ENCODE measurements at places on chromosomes 6 and 20. TPM values are rescaled to one million over a fixed set of nuclear protein-coding genes. Genes with fewer than 3 reads are reported as not detected.

DNA sequence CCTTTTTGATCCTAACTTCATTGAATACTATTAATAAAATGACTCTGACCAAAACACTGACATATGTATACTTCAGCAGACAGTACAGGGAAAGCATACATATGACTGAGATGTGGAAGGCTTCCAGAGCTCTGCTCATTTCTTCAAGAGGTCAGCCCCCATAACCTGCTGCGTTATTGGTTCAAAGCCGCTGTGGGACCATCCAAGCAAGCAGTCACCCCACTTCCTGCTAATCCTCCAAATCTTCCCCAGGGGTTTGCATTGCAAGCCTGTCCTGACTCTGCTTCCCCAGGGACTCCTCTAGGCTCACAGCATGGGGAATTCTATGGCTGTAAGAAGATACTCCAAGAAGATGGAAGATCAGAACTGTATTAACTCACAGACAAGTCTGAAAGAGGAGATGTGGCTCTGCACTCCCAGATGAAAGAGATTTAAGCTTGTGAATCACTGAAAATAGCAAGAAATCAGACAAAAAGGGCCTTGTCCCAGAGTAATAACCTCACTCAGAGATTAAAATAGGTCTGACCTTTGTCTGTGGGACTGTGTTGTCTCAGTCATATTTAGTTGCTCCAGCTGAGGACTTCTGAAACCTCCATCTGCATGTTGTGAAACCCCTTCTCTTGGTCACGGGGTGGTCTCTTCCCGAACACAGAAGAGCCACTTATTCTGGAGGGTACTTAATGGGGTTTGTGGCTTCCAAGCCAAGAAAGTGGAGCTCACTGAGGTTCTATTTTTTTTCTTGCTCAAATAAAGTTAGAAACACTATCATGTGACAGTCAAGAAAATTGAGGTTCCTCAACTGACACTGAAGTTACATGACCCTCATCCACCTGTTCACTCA lies 101.5 kb upstream of the MARCKS start:
- DNase-seq, result no peak

- DNase-seq, result no peak
Measured at GRCh38 chr6:155253337-155253736, 10.5 kb upstream of the CLDN20 start.

Gene HDGFL1
- total RNA-seq, result not detected

Gene BNIP5
- not detected for total RNA-seq

- DNase-seq, result no peak
Measured at GRCh38 chr6:157271441-157271840, 51.9 kb downstream of the TMEM242 start.

Gene BPIFB4
- not detected for total RNA-seq

DNA sequence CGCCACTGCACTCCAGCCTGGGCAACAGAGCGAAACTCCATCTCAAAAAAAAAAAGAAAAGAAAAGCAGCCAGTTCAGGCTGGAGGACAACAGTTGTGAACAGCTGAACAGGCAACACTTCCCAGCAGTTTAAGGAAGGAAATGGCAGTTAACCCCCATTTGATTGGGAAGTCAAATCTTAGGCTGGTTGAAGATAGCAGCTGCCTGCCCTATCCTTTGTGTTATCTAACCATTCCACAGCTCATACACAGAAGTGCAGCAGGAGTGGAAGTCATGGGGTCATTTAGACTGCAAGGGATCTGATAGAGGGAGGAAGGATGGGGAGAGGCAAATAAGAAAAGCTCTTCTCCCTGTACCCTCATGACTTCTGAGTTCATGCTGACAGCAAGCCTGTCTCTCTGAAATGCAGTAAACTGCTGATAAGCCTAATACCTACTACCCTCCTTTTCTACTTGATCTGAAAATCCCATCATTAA lies 35.3 kb downstream of the KCTD20 start:
- no peak for DNase-seq

DNA sequence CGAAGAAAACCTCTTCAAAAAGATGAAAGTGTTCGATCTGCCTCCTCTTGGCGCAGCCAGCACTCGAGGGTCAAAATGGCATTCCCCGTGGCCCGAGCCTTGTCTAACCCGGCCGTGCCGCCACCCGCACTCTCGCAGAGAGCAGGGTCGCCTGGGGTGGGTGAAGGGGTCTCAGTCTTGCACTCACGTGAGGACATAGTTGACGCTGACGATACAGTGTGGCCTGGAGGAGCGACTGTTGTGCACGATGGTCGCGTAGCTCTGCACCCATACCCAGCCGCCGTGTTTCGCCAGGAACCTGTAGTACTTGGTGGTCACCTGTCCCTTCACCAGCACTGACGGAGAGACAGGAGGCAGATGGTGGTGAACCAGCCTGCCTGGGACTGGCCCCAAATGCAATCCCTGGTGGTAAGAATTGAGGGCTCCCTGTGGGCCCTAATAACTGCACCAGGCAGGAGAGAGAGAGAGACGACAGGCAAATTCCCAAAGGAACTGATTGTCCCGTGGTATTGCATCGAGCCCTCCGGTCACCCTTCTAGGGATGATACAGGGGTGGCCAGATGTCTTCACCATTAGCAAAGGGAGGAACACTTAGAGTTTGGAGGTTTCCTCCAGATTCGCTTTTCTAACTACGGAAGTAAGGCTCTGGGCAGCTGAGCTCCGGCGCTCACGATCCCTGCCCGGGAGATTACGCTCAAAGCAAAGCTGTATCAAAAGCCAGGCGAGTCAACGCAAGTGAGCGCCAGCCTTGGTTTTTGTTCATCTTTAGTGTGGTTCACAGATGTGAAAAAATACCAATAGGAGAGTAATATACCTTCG lies 17.4 kb downstream of the SIM1 start:
- no peak for DNase-seq

- no peak for DNase-seq
Measured at GRCh38 chr6:15661853-15662325, 939 bp downstream of the DTNBP1 start.

Gene TRIM39
- 11.8 TPM for total RNA-seq

DNA sequence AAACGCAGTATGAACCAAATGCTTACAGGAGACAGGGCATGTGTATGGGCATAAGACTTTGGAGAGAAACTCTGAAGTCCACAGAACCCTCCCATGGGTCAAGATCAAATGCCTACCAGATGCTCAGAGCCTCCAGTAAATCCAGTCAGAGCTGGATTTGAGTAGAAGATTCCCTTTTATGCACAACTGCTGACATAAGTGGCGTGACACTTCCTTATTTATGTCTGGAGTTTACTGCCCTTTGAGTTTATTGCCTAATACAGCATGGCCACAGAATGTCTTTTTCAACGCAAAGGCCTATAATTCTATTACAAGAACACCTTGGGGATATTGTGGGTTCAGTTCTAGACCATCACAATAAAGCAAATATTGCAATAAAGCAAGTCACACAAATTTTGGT lies 220.0 kb upstream of the FOXQ1 start:
- no peak for DNase-seq

GRCh38 chr6:151499551-151499950 lies 5.7 kb downstream of the CCDC170 start:
- DNase-seq, result no peak

- no peak for DNase-seq
Measured at GRCh38 chr6:142848156-142848555, 96.8 kb downstream of the HIVEP2 start.

Gene HLA-E
- 663 TPM for total RNA-seq

- DNase-seq, result no peak
Measured at GRCh38 chr6:3596766-3597165, 139.9 kb upstream of the SLC22A23 start.

Gene DLK2
- 0.25 TPM for total RNA-seq

DNA sequence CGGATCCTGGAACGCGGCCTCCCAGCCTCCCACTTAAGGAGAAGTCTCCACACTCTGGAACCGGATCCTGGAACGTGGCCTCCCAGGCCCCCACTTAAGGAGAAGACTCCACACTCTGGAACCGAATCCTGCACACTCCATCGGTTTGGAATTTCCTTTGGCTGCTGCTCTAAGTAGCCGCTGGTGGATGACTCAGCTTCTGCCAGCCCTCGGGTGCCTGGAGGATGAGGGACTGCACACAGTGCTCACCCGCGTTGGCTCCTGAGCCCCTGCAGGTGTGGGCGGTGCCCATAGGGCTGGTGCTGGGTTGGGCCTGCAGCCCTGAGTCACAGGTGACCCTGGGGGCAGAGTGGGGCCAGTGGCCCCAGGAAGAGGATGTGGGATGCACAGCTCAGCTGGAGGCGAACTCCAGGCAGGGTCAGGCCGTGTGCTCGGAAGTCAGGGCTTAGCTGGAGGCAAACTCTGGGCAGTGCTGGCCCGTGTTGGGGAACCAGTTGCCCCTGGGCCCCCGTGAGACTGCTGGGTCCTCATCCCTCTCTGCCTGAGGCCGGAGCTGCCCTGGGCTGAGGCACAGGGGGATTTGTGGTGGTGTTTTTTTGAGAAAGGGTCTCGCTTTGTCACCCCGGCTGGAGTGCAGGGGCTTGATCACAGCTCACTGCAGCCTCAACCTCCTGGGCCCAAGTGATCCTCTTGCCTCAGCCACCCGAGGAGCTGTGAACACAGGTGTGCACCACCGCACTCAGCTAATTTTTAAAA lies 13.9 kb upstream of the TNFRSF6B start:
- DNase-seq, result peak; percentile 94

GRCh38 chr20:31909253-31910070 lies 39.0 kb downstream of the TTLL9 start:
- DNase-seq, result no peak

Gene SH3BGRL2
- total RNA-seq, result 26.3 TPM

Gene PKIB
- 0.13 TPM for total RNA-seq

Gene ABHD12
- 25.9 TPM for total RNA-seq

DNA sequence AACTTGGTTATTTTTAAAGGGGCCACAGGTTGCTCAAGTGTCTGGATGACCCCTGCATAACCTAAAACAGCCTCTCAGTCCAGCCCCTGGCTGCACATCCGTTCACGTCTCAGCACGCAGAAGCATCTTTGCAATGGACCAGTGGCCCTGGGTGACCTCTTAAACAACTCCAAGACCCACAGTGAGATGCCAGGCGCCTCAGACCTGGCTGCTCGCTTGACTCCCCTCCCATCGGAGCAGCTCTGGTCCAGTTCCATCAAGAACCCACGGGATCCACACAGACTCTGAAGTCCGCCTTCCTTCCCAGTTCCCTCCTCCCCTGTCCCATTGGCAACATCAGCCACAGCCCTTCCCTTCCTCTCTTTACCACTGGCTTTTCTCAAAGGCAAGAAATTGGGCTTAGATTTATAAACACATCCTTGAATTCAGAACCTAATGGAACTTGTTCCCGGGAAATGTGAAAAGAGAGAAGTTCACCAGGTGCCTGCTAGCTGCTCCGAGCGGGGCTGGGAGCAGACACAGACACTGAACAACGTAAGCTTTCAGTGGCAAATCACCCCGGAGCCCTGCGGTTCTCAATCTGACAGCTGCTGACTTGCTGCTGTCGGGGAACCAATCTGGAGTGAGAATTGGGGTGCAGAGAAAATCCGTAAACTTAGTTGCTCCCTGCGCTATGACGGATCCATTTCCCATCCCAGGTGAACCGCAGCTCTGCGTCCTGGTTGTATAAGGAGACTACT lies 39.6 kb upstream of the MPC1 start:
- no peak for DNase-seq

Gene TRIM10
- total RNA-seq, result not detected

DNA sequence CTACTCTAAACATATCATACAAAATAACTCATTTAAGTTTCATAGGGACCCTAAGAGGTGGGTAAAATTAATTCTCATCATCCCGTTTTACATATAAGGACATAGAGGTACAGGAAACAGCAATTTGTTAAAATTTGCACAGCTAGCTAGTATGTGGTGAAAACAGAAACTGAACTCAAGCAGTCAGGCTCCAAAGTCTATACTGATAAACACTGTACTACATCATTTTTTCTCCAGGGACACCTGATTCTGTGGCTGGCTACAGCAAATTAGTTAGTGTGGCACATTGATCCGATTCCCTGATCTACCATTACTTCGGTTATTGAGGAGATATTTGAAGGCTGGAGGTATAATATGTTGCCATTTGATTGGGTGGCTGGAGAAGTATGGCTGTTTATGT lies 36.2 kb upstream of the E2F3 start:
- DNase-seq, result no peak

Gene SLC32A1
- not detected for total RNA-seq

GRCh38 chr6:112618849-112619248 lies 271.7 kb downstream of the RFPL4B start:
- DNase-seq, result no peak

- DNase-seq, result no peak
Measured at GRCh38 chr6:166625356-166625755, 1.7 kb downstream of the RPS6KA2 start.

GRCh38 chr6:89612121-89612520 lies 26.4 kb downstream of the LYRM2 start:
- DNase-seq, result no peak

DNA sequence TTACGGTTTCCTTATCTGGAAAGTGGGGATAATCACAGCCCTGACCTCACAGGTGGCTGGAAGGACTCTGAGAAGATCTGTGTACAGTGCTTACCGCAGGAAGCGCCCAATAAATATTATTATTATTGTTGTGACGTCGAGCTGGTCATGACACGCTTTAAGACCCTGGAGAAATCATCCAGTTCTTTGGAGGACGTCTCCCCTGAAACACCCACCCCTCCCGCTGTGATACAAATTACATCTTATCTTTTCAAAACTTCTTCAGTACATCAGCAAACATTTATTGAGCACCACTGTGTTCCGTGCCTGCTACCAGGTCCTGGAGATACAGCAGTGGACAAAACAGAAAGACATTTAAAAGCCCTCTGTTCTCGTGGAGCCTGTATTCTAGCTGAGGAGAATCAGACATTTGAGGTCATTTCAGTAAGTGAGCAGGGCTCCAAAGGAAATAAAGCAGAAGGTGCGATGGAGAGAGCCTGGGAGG lies 118.7 kb downstream of the CEBPB start:
- DNase-seq, result no peak

- DNase-seq, result no peak
Measured at GRCh38 chr6:27049863-27050781, 197.4 kb upstream of the PRSS16 start.
